AG20443 (cell line): ENCODE measurements at places on chromosomes 4 and X.
A peak's percentile ranks its signal among the peaks of the same experiment; 100 is the strongest.

- no peak for DNase-seq
These were observed 719.5 kb upstream of the SLIT2 start for GRCh38 chr4:19531906-19532848.

DNA sequence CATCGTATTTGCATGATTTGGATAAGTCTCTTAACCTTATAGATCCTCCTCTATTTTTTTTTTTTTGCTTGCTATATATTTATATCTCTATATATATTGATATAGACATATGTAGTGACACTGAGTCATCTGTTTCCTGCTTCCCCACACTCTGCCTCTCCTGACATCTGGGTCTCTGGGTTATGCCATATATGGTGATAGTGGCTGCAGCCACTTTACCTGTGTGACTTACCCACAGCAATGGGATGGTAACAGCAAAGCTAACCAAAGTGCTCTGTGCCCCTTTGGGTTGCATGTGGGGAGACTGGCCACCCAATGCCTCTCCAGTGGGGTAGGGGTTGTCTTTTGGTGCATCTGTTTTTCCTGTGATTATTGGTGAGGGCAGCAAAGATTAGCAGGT is 14.5 kb downstream of the CMC4 start:
- DNase-seq, result no peak

- peak; percentile 69 for DNase-seq
These were observed 969 bp downstream of the STIM2 start for GRCh38 chr4:26861434-26862186.

GRCh38 chrX:39470588-39471407 is 627.0 kb downstream of the BCOR start:
- DNase-seq, result peak; percentile 49

GRCh38 chr4:184513802-184514120 is 39.4 kb upstream of the IRF2 start:
- peak; percentile 17 for DNase-seq

DNA sequence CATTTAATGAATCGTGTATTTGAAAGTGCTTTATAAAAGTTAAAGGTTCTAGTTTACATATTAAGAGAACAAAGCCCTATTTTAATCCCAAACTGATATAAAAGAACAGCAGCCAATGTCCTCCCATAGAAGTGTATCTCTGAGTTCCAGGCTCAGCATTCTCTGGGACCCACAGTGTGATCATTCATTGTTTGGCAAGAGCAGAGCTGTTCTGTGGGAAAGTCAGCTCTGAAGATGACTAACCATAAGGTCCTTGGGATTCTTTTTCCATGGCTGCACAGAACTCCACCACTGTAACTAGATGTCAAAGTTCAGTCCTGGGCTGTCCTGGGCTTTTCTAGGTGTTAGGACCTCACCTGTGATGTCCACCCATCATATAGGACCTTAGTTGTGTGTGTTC is 157.0 kb upstream of the TLL1 start:
- DNase-seq, result peak; percentile 10

DNA sequence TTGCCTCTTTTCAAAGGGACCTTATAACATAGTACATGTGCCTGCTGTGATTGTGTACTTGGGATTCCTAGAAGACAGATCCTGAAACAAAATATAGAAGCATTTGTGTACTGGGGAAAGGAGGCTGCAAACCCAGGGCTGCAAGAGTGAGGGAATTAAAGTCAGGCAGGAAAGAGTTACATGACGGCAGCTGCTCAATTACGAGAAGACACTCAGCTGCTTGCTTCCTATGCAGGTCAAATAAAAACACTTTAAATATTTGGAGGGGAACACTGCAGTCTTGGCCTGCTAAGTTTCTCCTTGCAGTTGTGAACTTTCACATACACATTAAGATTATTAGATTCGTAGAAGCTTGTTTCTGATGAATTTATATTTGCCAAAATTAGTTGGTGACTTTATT is 191.9 kb upstream of the CXCL13 start:
- DNase-seq, result no peak

- DNase-seq, result no peak
These were observed 278.9 kb downstream of the INPP4B start for GRCh38 chr4:142567199-142567598.

DNA sequence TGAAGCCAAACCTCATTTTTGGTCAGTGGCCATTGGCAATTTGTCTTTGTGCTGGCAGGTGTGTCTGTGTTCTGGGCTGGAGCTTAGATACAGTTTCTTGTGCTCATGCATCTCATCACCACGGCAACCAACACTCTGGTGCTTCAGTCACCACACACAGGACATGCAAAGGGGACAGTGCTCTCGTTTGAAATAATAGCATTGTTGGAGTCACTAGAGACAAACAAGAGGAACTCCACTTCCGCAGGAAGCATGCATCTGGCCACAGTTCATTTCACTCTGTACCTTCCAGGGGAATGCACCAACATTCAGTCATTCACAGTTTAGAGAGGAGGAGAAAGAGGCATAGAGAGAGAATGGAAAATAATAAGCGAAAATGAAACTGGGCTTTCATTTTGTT is 267.4 kb downstream of the ANK2 start:
- DNase-seq, result no peak
